ENCODE measurements at places on chromosomes 5 and 9.

DNA sequence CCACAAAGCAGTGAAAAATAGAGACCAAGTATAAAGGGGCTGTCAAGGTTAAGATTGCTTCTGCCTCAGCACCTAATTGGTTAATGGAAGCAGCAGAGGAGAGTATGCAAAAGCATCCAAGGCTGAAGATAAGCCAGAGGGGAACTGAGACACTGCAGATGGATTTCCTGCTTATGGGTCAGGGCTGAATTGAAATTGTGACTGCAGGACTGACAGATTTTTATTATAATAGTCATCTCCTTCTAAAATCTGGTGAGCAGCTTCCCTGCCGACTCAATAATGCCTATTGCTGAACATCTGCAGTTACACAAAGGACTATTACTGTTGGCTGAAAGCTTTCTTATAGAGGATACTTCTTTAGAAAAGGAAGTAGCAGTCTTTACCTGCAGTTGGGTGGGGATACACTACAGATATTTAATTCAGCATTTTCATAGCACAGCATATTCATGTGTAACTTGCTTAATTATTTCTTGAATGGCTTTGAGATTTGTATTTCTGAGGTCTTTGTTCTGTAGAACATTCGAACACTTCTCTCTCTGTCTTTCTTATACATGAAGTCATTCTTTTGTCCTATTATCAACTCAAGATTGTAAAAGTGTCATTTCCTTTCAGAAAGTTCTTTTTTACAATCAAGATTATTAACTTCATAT is 363.0 kb upstream of the RIOK2 start:
- DNase-seq, result no peak

DNA sequence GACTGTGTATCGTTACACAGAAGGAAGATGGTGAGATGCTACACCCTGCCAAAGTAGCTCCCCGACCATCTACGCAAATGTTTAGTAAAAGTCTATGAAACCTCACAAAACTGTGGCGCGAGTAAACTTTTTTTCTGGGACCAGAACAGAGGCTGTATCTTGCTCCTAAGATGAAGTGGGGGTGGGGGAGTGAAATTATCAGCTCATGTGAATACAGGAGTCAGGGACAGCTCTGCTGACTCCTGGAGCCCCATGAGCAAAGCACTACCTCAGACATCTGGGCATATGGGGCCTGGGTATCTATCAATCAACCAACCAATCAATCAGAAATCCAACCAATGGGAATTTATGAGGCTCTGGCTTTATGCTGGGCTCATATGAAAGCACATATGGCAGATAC is 138.6 kb upstream of the RANBP3L start:
- no peak for DNase-seq

DNA sequence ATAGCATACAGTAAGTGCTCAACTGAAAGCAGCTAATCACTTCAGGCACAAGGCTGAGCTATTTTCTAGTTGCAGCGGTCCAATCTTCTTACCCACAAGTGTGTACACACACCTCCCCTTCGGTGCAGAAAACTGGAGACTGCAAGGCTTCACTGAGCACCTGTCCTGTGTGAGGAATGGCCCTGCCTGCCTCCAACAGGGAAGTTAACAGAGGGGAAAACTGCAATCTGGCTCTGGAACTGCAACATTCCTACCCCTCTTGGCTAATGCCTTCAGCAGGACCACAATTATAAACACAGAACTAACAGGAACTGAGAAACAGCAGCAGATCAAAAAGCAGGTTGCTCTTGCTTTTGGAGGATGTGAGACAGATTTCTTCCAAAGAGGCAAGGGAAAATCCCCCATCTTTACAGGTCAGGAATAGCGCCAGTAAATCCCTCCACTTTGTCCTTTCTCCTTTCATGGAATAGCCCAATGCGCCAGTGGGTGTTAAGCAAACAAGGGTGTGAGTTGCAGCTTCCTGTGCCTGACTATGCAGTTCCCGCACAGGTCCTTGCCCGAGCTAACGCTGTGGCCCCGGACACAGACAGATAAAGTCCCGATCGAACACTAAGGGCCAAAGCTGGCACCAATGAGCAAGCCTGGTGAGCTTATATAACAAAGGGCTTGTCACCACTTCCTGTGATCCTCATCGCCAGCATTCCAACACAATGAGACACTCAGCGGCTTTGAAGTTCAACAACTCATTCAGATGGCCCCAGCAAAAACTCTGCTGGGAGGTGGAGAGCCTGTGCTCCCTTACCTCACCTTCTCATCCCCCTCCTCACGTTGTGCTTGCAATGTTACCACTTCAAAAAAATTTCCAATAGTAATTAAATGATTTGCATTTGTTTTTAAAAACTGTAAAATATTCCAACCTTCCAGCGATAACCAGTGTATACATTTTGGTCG is 21.5 kb downstream of the SHB start:
- DNase-seq, result no peak

DNA sequence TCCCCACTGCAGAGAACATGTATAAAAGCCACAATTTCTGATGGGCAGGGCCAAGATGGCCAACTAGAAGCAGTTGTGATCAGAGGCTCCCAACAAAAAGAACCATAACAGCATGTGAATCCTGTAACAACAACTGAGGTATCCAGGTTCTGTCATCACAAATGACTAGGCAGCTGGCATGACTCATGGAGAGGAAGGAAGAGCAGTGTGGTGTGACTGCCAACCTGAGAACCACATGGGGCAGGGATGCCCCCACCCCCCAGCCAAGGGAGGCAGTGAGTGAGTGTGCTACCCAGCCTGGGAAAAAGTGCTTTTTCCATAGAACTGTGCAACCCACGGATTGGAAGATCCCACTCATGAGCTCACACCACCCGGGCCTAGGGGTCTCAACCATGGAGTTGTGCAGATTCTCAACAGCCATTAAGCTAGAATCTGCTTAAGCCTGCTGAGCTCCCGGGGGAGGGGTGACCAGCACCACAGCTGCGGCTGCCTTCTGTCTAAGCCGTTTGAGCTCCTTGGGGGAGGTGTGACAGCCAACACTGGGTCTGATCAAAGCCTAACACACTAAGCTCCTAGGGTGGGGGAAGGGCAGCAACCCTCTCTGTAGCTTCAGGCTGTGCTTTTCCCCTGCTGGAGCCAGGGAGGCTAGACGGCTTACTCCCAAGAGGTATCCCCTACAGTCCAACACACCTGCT is 80.1 kb upstream of the DMAC1 start:
- DNase-seq, result no peak

DNA sequence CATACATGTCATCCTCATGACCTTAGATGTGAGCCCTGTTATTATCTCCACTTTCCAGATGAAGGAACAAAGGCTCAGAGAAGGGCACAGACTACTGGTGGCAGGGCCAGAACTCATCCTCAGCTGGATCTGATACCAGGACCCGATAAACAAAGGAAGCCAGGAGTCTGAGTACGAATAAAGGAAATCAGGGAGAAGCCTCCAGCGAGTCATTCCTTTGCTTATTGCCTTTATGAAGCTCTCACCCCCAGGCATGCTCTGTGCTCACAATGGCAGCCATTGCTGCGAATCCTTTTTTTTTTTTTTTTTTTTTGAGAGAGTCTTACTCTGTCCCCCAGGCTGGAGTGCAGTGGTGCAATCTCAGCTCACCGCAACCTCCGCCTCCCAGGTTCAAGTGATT is 130.1 kb downstream of the GAPVD1 start:
- no peak for DNase-seq

- no peak for DNase-seq
Observed at GRCh38 chr5:152372875-152373274, 32.2 kb downstream of the NMUR2 start.

- DNase-seq, result no peak
Observed at GRCh38 chr5:61132559-61132958, 29.7 kb downstream of the SMIM15 start.

DNA sequence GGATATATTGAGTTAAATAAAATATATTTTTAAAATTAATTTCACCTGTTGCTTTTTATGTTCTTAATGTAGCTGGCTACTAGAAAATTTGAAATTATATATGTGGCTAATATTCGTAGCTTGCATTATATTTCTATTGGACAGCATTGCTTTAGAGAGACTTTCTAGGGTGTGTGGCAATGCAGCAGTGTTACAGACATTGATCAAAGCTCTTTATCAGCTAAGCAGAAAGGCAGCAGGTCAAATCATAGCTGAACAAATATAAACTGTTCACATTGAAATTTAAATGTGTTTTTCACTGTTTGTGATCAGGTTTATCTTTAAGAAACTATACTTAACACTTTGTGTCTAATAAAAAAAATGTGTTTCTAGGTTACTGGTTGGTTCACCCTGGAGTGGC is 52.6 kb downstream of the ITGA2 start:
- DNase-seq, result no peak

- no peak for DNase-seq
Observed at GRCh38 chr9:32915802-32916201, 85.6 kb downstream of the APTX start.

DNA sequence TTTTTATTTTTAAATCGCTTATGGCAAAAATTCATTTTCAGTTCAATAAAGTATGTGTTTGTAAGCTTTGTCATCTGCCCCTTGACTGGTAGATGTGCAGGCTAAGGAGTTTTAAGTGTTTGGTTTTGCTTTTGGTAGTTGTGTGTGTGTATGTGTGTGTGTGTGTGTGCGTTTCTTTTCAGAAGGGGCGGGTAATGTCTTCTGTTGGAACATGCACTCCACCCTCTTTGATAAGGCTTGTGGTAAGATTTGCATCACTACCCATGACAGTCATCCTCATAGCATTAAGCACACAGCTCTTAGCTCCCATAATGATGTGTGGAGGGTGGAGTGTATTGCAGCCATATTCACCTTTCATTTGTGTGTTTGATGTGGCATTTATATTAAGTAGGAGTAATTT is 92.1 kb upstream of the FSD1L start:
- no peak for DNase-seq

- DNase-seq, result no peak
Observed at GRCh38 chr5:29157975-29158374, 2035.5 kb upstream of the CDH6 start.

DNA sequence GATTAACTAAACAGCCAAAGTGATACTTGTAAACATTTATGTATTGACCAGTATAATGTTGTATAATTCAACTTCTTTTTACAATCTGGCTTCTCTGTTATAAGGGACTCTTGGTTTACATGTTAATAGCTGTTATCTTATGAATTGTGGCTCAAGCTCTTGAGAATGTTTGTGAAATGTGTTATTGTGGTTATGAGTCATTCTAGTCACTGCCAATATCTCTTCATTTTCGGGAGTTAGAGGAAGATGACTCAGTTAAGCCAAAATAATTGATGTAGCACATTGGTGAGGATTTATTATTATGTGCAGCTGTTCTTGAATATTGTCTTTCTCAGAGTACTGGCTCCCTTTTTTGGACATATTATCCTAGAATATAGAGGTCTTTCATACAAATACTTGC is 655.2 kb upstream of the RIOK2 start:
- no peak for DNase-seq

DNA sequence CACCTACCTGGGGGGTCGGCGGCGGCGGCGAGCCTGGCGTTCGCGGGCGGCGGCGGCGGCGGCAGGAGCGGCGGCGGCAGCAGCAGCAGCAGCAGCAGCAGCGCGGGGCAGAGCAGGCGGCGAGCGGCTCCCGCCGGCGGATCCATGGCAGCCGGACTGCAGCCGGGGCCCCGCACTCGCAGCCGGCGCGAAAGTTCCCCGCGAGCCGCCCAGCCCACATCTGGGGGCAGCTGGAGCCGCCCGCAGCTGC is 153 bp downstream of the ADAMTS2 start:
- no peak for DNase-seq

DNA sequence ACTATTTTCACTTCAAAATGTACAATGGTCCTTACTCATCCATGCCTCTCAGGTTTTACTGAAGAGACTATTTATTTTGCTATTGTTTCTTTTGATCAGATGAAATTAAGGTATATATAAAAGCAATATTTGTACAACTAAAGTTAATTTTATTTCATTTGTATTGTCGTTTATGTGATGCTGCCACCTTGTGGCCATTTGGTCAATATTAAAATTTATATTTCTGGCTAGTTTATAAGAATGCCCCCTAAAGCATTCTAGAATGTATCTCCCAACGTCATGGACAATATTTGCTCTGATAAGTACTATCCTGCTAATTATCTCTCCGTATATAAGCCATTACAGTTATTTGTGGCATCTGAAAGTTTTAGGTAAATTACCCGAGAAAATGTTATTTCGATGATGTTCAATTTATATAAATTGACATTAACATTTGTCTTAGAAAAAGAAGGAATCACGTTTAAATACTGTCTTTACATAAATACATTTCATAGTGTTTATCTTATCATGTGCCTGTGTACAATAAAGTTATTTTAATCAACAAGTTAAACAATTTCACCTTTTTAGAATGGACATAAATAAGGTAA is 680.0 kb downstream of the TAF11L14 start:
- DNase-seq, result no peak

DNA sequence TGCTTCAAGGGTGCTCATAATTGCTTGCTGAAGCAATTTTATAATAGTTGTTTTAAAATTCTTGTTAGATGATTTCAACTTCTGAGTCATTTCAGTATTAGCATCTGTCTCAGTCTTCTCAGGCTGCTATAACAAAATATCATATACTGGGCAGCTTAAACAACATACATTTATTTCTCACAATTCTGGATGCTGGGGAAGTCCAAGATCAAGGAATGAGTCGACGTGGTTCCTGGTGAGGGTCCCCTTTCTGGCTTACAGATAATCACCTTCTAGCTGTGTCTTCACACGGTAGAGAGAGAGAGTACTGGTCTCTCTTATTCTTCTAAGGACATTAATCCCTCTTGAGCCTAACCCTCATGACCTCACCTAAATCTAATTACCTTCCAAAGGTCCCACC is 160.4 kb downstream of the SIL1 start:
- DNase-seq, result no peak

DNA sequence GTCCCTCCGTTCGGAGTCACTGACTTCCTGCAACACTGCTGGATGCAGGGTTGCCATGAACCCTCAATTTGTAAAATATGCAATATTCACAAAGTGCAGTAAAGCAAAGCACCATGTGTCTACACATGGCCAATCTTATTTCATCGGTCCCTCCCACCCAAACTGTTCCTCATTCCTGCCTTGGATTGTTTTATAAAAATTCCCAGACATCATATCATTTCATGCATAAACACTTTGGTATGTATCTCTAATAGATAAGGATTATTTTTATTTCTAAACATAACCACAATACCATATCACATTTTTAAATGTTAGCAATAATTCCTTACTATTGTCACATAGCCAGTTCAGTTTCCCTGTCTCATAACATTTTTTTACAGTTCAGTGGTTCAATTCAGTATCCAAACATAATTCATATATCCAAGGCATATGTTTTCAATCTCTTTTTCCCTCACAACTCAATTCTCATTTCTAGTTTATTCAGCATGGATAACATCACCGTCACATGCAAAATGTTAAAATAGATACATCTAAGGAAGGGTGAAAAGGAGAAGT is 82.0 kb upstream of the PCAT7 start:
- DNase-seq, result no peak

DNA sequence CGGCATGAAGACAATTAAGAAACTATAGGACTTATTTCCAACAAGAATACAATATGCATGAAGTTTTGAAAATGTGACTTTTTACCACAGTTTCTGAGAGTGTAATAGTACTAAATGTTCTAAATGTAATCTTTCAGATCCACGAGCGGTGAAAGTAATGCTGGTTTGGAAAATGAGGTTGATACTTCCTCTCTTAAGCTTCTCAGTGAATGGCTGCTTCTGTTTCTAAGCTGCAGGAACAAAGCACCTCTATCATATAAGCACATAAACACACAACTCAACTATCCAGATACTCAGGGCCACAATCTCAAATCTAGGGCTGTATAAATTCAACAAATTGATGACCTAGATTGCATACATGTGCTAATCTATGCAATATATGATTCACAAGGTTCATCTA is 78.3 kb downstream of the LIFR start:
- DNase-seq, result no peak
